ENCODE measurements at places on chromosomes 12 and 14.

DNA sequence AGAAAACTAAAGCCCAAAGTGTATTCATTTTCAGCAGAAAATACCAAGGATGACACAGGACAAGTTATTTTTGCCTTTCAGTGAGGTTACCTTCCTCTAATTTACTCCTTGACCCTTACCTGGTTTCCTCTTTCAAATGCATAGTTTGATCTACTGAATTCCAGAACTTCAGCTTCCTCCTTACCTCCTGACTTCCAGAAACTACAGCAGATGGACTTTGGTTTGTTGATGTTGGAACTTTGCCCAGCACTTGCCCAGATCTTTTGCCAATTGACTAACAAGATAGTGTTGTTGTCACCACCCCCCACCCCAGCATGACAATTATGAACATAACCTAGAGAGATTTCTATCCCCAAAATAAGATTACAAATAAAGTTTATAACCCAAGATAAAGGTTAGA, 63.2 kb downstream of the NAV3 start:
- no peak for DNase-seq

- DNase-seq: no peak
These were observed 127.3 kb downstream of the SCARB1 start for GRCh38 chr12:124736115-124737039.

- no peak for DNase-seq
These were observed 115.0 kb upstream of the MDM1 start for GRCh38 chr12:68446901-68447796.

GRCh38 chr12:32777691-32778175, 22.0 kb upstream of the YARS2 start:
- no peak for DNase-seq

GRCh38 chr12:6082613-6083012, 41.9 kb downstream of the VWF start:
- DNase-seq: no peak

DNA sequence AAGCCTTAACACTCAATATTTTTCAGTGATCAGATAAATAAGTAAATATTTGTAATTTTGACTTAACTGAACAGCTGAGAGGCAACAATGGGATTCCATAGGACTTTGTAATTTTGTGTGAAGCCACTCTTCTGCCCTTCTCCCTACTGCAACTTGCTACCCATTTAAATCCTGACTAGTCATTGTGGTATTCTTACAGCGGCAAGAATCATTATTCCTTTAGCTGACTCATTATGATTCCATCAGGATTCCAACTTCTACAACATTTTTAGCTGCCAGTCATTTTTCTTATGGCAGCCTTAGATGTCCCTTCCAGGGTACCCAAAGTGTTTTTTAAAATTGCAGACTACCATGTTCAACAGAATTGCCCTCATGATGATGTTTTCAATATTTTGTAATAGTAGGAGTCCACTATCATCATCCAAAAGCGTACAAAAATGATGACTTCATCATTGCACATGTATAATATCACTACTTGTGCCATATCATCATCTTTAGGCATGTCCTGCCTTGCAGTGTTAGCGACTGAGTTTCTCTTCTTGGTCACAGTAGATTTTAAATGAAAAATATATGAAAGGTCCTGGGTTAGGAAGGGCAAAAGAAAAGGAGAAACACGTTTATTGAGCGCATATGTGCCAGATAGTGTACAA, 5.1 kb upstream of the MAGOHB start:
- DNase-seq: no peak

DNA sequence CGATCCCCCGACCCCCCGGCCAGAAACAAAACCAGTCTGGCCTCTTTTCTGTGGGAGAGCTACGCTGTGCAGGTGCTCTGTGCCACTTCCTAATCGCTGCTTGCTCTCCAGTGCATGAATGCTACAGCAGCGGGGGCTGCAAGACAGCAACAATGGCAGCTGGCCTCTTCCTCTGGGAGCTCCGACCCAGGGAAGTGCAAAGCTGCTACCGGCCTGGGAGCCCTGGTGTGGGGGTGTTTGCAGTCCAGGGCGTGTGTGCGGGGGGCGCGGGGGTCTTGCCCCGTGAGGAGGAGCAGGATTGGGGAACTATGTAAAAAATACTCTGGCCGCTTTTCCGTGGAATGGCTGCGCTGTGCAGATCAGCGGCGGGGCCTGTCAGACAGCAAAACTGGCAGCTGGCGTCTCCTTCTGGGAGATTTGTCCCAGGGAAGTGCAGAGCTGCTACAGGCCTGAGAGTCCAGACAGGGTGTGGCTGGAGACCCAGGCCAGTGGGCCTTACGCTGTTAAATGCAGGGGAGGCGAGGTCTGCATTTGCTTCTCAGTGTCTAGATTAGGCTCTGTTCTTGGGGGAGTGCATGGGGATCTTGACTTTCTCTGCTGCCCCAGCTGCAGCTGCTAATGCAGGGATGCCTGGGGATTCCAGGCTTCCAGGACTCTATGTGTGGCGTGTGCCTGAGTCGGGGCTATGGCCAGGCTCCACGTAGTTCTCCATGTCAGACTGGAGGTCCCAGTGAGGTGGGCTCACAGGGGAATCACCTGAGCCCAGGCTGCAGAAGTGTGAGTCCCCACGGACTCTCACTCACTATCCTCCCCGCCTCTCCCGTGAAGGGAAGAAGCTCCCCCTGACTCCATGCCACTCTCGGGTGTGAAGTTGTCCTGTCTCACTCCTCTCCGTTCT, 344.5 kb downstream of the AEBP2 start:
- no peak for DNase-seq

- DNase-seq: no peak
These were observed 67.8 kb downstream of the HMGA2 start for GRCh38 chr12:65891987-65892481.

- no peak for DNase-seq
These were observed 15.4 kb downstream of the DGLUCY start for GRCh38 chr14:91129261-91129660.

DNA sequence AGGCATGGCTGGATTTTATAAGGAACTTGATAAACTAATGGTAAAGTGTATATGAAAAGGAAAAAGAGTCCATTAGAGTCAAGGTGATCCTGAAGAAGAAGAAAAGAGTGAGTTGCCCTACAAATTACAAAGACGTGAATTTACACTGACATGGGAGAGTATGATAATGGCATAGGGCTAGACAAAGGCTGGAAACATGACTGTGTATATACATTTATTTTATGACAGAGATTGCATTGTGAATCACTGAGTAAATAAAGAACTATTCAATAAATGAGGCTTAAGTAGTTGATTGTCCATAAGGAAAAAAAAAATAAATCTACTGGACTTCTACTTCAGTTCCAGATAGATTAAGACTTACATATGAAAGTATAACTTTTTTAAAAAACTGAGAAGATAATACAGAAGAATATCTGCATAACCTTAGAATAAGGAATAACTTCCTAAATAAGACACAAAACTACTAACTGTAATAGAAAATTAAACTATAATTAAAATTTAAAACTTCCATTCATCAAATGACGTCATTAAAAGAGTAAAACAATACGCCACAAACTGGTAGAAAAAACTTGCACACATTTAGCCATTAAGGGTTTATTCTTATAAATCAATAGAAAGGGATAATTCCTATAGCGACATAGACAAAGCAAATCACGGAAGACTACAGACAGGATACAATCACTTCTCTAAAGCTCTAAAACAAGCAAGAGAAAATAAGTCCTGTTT, 278.5 kb downstream of the NOVA1 start:
- DNase-seq: no peak

- no peak for DNase-seq
These were observed 215.0 kb upstream of the USP15 start for GRCh38 chr12:62045211-62045610.

GRCh38 chr12:14554281-14555007, 13.2 kb downstream of the PLBD1 start:
- DNase-seq: no peak

DNA sequence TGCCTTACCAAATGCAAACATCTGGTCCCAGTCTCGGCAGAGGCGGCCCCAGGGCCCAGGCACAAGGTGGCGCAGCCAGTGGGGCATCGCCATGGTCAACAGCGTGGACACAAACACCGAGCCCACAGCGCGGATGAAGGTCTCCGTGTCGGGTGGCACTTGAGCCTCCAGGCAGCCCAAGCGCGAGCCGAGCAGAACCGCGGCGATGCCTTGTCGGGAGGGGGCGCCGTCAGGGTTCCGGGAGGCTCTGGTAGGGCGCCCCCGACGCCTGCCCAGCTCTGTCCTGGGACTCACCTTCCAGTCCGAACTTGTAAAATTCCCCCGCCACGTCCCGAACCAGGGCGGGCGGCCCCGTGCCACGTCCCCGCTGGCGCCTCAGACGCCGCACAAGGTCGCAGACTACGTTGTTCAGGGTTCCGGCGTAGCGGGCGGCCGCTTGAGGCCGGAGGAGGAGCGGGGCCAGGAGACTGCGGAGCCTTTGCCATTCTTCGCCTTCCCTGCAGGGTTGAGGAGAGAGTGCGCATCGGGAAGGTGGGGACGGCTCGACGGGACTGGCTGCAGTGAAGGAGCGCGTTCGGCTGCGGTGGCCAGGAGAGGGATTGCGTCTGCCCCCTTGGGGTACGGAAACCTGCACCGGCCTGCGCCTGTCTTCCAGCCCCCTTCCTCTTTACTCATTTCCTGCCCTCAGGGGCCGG, 1.7 kb downstream of the CYP27B1 start:
- no peak for DNase-seq

GRCh38 chr12:57261428-57261865, 10.5 kb upstream of the STAC3 start:
- no peak for DNase-seq

DNA sequence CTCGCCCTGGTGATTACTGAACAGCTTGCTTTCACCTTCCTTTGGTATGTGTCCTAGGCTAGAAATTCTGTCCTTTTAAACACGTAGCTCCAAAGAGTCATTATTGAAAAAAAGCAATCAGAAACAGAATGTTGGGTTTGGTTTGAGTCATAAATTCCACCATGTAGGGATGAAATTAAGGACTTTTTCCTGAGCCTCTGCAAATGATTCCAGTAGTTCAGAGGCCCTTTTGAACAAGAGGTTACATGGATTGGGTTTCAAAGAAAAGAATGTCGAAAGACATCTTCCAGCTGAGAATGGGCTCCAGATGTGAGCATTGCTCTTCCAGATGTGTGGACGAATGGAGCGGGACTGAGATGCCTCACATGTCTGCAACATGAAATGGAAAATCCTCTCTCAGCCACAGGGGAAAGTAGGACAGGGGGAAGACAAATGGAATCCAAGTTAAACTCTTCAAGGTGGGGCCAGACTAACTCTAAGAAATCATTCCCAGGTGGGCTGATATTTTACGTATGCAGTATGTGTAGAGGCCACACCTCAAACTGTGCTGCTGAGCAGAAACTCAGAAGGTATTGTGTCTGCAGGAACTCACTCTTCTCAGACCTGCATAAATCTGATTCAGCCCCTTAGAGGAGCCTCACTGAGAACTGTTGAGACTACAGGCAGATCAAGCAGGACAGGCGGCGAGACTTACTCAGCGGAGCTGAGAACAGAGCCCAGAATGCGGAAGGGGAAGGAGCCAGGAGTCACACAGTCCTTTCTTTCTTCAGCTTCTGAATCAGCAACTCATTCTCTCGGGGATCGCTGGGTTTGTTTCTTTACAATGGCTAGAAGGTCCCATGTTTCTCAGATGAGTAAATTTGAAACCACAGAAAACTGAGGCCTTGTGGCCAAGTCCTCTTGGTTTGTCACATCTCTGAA, 23.3 kb upstream of the EMP1 start:
- DNase-seq: no peak

GRCh38 chr14:77068517-77069200, 29.4 kb upstream of the CIPC start:
- no peak for DNase-seq

DNA sequence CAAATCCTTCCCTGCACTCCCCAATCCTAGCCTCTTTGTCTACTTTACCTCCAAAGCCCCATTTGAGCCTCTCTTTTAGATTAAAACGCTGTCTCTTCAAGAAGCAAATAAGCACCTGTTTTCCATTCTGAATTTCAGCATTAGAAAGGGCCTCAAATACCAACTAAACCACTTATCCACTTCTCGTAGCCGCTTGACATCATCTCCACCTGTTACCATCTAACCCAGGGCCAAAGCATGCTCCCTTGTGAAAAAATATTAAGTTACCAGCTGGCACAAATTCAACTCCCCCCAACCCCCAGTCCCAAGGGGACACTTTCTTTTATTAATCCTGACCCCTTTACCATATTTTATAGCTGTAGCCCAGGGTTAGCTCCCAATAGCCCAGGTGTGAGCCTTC, 43.1 kb downstream of the GPHB5 start:
- no peak for DNase-seq

DNA sequence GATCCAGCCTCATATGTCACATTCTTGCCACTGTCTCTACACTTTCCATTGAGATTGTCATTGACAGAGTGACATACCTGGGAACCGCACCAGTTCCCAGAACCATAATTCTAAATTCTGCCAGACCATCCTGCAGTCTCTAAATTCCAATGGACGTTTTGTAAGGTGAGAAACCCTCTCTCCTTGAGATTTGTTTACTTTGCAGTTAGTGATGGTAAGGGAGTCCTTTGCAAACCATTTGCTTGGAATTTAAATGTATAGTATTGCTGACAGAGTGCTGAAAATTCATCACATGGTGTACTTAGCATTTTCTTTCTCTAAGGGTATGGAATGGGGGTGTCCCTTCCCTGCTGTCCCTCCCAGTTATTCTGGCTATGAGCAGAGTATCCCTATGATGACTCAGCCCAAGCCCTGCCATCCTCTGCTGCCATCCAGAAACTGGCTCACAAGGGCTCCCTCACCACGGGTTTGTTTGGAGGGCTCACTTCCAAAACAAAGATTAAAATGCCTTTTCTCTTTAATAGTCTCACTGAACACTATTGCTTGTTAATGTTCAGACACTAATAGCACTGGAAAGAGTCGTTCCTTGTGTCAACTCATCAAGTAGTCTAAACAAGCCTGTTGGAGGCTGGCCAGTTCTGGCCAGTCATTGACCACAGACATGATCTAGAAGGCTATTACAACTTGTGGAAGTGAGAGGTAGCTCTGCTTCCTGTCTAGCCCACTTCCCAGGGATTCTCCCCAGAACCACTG, 129.0 kb upstream of the HMGA2 start:
- no peak for DNase-seq

DNA sequence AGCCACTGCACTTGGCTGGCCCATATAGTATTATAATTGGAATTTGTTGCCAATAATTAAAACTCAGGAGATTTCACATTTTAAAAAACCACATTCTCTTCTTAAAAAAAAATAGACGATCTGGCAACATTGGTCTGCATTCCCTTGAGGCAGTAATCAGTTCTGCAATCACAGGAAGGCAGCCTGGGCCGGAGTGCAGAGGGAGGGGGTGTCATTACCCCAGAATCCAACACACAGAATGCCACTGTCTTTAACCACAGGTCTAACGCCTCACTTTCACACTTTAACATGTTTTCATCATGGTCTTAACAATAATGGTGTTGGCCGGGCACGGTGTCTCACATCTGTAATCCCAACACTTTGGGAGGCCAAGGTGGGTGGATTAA, 100.1 kb downstream of the SCARB1 start:
- DNase-seq: no peak

DNA sequence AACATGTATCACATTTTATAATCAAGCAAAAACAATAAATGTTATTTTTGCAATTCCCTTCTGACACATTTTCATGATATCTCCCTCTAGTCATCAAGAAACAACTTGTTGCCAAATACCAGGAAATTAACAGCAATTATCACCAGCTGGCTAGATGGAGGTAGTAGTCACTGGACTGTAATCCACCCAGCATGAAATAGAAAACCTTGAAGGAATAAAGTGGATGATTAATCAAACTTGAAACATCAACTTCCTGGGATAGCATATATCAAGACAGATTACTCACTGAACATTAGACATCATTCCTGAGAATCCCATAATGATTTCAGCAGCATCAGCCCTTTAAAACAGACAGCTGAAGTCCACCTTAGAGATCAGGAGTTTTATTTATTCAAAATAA, 259.0 kb downstream of the CCDC59 start:
- no peak for DNase-seq
